ENCODE measurements at places on chromosomes 11 and 22.

DNA sequence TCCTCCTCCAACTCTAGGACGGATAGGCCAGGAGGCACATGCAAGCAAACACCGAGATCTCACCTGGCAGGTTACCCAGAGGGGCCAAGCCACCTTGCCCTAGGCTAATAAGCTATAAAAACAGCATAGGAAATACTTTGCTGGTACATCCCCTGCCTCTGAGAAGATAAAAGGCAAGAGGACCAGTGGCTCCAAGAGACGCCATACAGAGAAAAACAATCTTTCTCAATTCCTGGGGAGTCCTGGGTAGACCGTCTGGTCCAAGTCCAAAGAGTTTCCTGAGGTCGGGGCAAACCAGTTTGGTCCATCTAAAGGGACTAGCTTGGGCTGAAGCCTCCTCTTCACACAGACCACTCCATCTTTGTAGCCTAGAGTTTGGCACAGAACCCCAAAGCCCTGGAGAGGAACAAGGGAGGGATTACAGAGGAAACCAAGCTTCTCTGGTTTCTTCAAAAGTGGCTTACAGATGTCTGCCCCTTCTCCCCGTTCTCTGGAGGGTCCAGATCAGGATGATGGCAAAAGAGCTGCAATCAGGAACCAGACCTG lies 40.4 kb downstream of the NUMA1 start:
- DNase-seq, result no peak

DNA sequence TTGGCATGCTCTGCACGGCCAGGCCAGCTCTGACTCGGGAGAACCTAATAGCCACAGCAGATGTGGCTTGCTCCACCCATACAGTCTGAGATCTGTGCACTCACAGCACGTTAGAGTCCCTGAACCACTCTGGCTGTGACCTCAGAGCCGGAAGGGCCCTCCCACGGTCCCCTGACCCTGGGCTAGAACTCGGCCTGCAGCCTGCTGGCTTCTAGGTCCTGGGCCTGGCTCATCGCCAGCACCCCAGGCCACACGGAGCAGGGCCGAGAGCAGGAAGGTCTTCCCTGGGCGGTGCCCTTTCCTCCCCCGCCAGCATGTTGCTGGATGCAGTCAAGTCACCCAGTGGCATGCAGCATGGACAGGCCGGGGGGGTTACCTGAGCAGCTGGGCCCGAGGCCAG lies 35.3 kb upstream of the TTLL12 start:
- DNase-seq, result no peak

GRCh38 chr22:33274214-33275072 lies 216.3 kb upstream of the SYN3 start:
- DNase-seq, result peak; percentile 8

DNA sequence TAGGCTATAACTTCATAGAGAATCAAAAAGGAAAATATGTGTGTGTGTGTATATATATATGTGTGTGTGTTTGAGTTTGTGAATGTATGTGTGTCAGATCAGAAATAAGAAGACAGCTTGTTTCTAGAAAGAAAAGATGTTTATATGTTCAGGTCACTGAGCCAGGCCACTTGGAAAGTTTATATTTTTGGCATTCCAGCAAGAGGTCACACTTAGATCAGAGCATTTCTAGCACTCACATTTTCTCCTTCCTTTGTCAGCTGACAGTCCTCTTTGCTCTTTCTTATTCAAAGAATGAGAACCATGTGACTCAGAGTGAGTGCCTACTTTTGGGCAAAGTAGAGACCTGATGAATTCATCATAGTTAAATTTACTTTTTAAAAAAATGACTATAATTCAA lies 22.9 kb downstream of the RAB38 start:
- no peak for DNase-seq

DNA sequence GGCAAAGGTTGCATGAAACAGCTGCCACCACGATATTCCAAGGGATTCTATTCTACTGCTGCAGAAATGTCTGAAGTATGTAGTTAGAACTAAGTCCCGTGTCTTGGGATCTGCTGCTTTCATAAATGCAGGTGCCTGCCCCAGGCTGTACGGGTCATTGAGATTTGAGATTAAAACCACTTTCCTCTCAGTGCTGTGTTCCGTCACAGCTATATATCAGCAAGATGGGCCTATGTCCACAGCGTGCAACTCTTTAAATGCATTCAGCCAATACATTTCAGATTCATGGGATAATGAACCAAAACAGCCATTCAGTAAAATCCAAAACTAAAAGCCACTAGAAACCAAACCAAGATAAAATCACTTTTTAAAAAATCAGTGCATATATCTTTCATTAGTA lies 107.3 kb upstream of the LUZP2 start:
- no peak for DNase-seq

DNA sequence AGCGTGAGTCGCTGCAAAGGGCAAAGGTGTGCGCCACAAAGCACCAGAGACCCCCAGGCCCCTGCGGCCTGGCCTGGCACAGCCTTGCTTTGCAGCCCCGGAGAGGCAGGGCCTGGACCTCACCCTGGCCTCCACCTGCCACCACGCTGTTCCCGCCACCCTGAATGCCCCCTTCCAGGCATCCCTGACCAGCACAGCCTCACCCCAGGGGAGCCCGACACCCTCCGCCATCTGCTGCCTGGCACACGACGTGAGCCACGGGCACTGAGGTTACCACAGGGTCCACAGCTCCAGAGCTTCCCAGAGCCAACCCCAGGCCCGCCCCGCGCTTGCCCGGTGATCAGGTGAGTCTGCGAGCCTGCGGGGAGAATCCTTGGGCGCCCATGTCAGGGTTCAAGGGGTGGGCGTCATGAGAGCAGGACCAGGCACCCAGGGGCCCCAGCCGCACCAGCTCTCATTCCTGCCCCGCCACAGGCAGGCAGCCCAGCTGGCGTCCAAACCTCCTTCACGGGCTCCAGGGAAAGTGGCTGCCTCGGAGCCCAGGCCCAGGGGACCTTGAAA lies 171.3 kb downstream of the BRD1 start:
- no peak for DNase-seq

- no peak for DNase-seq
Measured at GRCh38 chr11:94183251-94183885, 54.7 kb downstream of the PANX1 start.

DNA sequence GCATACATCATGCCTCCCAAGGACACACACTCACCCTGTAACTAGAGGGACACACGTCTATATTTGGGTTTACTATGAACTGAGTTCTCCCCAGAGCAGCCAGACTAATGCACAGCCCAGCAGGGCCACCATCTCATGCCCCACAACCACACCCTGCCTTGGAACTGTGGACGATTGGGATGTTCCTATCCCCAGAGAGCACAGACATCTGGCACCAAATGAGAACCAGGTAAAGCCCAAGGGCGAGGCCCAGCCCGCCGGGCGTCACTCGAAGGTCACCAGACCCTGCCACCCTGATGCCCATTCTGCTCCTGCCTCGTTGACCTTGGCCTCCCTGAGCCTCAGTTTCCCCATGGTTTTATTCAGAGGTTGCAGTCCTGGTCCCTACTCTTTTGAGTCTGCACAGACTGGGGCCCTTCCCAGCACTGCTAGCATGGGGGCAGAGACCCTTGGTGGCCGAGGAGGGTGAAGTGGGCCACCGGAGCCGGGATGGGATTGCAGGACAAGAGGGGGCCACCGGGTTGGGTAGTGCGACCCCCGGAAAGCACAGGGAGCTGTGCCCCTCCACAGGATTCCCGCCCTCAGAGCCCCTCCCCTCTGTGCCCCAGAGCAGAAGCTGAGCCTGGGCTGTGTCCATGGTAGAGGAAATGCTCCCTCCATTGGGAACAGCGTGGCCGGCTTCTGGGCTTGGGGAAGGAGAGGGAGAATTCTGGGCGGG lies 56.8 kb downstream of the IGLL5 start:
- DNase-seq, result no peak

- DNase-seq, result no peak
Measured at GRCh38 chr11:86115542-86116385, 46.9 kb upstream of the PICALM start.

GRCh38 chr22:21791635-21792625 lies 56.3 kb upstream of the YPEL1 start:
- peak; percentile 36 for DNase-seq

DNA sequence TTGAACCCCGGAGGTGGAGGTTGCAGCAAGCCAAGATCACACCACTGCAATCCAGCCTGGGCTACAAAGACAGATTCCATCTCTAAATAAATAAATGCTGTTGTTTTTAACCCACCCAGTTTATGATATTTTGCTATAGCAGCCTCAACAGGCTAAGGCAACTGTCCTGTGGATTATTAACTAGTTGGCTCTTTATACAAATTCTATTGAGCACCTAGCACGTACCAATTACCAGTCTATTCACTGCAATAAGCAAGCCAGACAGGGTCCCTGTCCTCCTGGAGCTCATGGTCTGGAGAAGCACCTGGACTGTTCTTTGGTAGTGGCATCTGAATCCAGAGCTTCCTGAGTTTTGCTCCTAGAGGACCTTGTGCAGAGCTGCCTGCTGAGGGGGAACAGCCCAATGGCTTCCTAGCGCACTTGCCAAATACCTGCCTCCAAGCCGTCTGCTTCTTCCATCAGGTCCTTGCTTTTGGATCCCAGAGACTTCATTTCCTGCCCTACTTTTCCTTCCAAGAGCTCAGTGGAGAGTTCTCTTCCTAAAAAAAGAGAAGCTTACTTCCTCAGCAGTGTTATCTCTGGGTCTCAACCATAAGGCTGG lies 49.9 kb upstream of the MICAL2 start:
- DNase-seq, result no peak

DNA sequence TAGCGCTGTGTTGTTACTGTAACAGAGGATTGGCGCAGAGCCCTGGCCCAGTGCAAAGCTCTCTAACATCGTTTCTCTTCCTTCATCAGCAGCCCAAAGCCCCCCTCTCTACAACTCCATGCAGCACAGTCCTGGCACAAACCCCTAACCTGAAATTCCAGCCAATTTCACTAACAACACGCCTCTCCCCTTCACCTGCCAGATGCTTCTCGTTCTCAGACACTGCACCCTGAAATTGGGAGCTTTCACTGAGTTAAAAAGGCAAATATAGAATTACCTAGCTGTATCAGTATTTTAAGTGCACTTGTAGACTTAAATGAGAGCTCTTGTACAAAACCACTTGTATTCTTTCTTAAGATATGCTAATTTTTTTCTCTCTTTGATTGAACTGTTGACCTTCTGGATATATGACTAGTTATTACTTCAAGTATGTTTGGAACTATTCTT lies 16.3 kb downstream of the GRAP2 start:
- no peak for DNase-seq

DNA sequence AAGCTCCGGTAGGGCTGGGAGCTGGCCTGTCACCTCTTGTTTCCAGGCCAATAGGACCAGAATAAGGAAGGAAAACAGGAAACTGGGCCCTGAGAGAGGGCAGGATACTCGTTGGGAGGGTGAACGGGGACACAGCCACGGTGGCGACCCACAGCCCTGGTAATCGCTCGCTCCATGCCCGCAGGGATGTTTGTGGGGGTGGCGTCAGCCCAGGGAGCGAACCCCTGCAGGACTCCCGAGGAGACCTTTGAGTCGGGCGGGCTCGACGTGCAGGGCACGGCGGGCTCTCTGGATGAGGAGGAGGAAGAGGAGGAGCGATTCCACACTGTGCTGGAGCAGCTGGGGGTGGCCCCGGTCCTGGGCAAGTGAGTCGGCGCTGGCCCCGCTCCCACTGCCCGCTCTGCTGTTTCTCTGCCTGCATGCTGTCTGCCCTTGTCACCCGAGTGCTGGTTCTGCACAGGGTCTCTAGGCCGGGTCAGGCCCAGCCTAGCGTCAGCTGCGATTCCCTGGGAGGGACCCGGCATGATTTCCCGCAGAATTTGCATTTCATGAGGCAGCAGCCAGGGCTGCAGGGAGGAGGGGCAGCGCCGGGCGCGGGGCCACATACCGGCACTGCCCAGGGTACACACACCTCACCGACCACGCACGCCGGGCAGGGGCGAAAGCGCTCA lies 1.6 kb downstream of the CRACR2B start:
- DNase-seq, result no peak

DNA sequence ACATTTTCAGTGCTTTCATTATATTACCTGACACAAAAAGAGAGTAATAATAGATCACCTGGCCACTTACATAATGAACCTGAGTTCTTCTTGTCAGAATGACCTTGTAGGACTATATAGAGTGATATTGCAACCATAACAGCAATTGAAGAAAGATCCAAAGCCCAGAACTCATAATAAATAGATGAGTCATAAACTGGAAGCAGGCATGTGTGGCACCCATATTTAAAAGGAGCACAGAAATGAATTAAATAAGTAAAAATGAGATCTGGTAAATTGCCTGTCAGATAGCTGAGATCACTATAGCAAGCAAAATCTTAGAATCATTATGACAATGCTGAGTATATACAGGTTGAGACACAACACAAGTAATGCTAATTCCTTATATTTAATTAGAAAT lies 331.8 kb downstream of the AASDHPPT start:
- no peak for DNase-seq

All from activated T-cell treated with anti-CD3 and anti-CD28 coated beads for 48 hours (primary cell).